ENCODE measurements at places on chromosomes 12 and 14. TPM values are rescaled to one million over a fixed set of nuclear protein-coding genes. Genes with fewer than 3 reads are reported as not detected.

DNA sequence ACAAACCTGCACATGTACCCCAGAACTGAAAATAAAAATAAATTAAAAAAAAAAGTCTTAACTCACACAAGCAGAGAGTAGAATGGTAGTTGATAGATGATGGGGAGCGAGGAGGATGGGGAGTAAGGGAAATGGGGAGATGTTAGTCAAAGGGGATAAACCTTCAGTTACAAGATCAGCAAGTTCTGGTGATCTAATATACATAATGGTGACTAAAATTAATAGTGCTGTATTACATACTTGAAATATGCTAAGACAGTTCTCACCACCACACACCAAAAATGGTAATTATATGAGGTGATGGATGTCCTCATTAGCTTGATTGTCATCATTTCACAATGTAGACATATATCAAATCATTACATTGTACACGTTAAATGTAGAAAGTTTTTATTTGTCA lies 3.2 kb upstream of the C12orf42 start:
- DNase-seq: no peak
- peaks cover 34% of the 10 kb centered on the region for H3K27me3 ChIP-seq
- H3K4me3 ChIP-seq: no peak overlapping the region
- H3K27ac ChIP-seq: no peak overlapping the region
- peaks cover 11% of the 10 kb centered on the region for H3K4me1 ChIP-seq
- no peaks in the 10 kb centered on the region for H3K36me3 ChIP-seq

The ATL1 gene
- total RNA-seq: 0.67 TPM

GRCh38 chr12:129332286-129332685 lies 479.0 kb downstream of the GLT1D1 start:
- no peak overlapping the region for H3K4me3 ChIP-seq
- H3K4me1 ChIP-seq: no peaks in the 10 kb centered on the region
- H3K27me3 ChIP-seq: no peaks in the 10 kb centered on the region
- no peak for DNase-seq
- H3K36me3 ChIP-seq: no peaks in the 10 kb centered on the region

DNA sequence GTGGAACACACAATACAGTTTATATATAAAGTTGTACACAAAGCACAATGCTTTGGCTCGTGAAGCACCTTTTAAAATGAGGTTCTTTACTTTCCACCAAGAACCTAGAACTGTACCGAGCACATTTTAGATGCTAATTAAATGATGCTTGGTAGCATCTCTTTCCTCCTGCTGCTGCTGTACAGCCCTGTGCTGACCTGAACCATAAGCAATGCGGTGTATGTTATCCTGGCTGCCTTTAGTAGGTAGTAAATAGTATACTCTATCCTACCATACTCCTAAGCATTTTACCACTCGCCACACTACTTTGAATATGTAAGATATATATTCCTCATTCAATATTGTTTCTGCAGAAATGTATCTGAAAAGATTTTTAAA lies 2.9 kb upstream of the RNASE8 start:
- no peak overlapping the region for H3K27ac ChIP-seq
- H3K27me3 ChIP-seq: peaks cover 7% of the 10 kb centered on the region
- H3K4me3 ChIP-seq: no peak overlapping the region

GRCh38 chr14:87992718-87993628 lies at the start of gene GALC:
Gene GALC (minus strand): TSS chr14:87993182. CDS start chr14:87993164, 18 bp downstream.
- H3K27me3 ChIP-seq: no peaks in the 10 kb centered on the region
- H3K36me3 ChIP-seq: peaks cover 11% of the 10 kb centered on the region
- peak within 1 kb of the TSS; percentile 95 for H3K4me3 ChIP-seq
- H3K27ac ChIP-seq: peak within 1 kb of the TSS; percentile 98
- peaks cover 68% of the 10 kb centered on the region for H3K4me1 ChIP-seq

- no peak overlapping the region for H3K4me3 ChIP-seq
- DNase-seq: no peak
- peaks cover 1% of the 10 kb centered on the region for H3K27me3 ChIP-seq
- no peaks in the 10 kb centered on the region for H3K4me1 ChIP-seq
Observed at GRCh38 chr12:97946701-97947100, 484.1 kb downstream of the RMST start.

The CCDC38 gene
- not detected for total RNA-seq

DNA sequence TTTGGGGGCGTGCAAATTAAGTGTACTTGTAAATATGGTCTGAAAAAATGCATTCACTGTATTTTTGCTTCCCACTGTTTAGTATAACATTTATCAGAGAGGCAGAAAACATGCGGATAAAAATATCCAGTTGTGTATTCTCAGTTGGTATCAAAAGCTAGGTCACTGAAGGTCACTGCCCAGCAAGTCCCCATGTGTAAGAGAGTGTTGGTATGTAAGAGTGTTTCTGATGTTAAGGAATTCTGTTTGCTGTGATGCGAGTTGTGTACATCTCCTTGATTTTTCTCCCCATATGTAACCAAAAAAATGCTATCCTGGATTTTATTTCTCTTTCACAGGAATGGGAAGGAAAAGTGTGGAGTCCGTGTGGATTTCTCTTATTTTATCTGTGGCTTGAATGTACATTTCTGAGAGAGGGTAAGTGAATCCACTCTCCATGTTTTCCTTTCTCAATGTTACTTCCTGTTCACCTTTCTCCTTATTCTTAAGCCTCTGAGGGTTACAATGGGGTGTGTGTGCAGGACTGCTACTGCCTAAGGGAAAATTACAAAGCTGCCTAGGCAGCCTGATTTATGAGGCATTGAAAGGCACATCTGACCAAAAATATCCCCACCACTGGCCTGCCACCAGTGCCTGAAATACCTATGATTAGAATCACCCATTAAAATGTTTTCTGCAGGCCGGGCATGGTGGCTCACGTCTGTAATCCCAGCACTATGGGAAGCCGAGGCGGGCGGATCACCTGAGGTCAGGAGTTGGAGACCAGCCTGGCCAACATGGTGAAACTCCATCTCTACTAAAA lies 97.9 kb upstream of the USP44 start:
- no peaks in the 10 kb centered on the region for H3K4me1 ChIP-seq
- H3K27ac ChIP-seq: no peak overlapping the region
- H3K27me3 ChIP-seq: peaks cover 9% of the 10 kb centered on the region
- DNase-seq: no peak
- H3K4me3 ChIP-seq: no peak overlapping the region
- no peaks in the 10 kb centered on the region for H3K36me3 ChIP-seq

GRCh38 chr12:123946152-123946515 lies 26.5 kb downstream of the CCDC92 start:
- H3K4me1 ChIP-seq: peaks cover 2% of the 10 kb centered on the region
- H3K4me3 ChIP-seq: no peak overlapping the region
- DNase-seq: no peak
- H3K36me3 ChIP-seq: peaks cover 14% of the 10 kb centered on the region

DNA sequence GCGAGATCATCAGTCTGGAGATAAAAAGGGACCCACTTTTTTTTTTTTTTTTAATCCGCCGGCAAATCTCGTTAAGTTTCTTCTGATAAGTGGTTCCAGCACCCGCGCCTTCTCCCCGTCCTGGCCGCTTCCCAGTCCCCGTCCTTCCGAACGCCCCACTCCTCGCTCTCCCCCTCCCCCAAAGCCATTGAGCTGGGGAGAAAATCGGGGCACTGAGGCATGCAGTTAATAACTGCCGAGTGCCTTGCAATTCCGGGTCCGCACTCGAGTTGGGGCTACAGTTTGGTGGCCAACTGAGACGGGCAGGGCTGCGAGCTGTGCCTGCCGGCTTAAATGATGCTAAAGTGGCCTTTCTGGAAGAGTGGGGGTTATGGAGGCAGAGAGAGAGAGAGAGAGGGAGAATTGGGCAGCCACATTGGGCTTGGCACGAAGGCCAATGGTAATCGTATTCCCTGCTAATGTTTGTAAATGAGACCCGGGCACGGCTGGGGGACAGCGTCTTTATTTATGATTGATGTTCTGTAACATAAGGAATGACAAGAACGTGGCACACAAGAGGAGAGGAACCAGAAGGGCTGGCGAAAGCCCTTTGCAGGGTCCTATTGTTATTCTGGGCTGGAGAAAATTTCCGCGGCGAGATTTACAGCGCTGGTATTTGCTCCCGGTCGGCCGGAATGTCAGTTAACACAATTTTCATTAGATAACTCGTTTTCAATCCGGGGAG lies 115.4 kb upstream of the MYL2 start:
- H3K36me3 ChIP-seq: no peaks in the 10 kb centered on the region
- peaks cover 70% of the 10 kb centered on the region for H3K27me3 ChIP-seq
- peaks cover 13% of the 10 kb centered on the region for H3K4me1 ChIP-seq
- DNase-seq: no peak

- H3K27ac ChIP-seq: no peak overlapping the region
- peaks cover 7% of the 10 kb centered on the region for H3K27me3 ChIP-seq
- no peaks in the 10 kb centered on the region for H3K36me3 ChIP-seq
- DNase-seq: no peak
- no peak overlapping the region for H3K4me3 ChIP-seq
Observed at GRCh38 chr14:63174760-63175191, 29.5 kb upstream of the RHOJ start.

- H3K27me3 ChIP-seq: no peaks in the 10 kb centered on the region
- no peak overlapping the region for H3K27ac ChIP-seq
- no peak for DNase-seq
- H3K36me3 ChIP-seq: no peaks in the 10 kb centered on the region
- H3K4me3 ChIP-seq: no peak overlapping the region
Observed at GRCh38 chr12:78007173-78007572, 176.5 kb downstream of the NAV3 start.

The FZD10 gene
- not detected for total RNA-seq

GRCh38 chr14:93085911-93086310 lies 29.8 kb downstream of the ITPK1 start:
- peaks cover 2% of the 10 kb centered on the region for H3K36me3 ChIP-seq
- peaks cover 35% of the 10 kb centered on the region for H3K4me1 ChIP-seq
- H3K27ac ChIP-seq: no peak overlapping the region
- H3K4me3 ChIP-seq: no peak overlapping the region
- H3K27me3 ChIP-seq: no peaks in the 10 kb centered on the region
- no peak for DNase-seq

- H3K27me3 ChIP-seq: no peaks in the 10 kb centered on the region
- H3K27ac ChIP-seq: peak overlapping the region; percentile 55
- DNase-seq: peak; percentile 63
- H3K4me1 ChIP-seq: peaks cover 59% of the 10 kb centered on the region
- peak overlapping the region; percentile 10 for H3K4me3 ChIP-seq
Observed at GRCh38 chr12:47085815-47086252, 6.1 kb upstream of the AMIGO2 start.

The SIRT4 gene
- total RNA-seq: 1.8 TPM

The SELPLG gene
- 207 TPM for total RNA-seq

DNA sequence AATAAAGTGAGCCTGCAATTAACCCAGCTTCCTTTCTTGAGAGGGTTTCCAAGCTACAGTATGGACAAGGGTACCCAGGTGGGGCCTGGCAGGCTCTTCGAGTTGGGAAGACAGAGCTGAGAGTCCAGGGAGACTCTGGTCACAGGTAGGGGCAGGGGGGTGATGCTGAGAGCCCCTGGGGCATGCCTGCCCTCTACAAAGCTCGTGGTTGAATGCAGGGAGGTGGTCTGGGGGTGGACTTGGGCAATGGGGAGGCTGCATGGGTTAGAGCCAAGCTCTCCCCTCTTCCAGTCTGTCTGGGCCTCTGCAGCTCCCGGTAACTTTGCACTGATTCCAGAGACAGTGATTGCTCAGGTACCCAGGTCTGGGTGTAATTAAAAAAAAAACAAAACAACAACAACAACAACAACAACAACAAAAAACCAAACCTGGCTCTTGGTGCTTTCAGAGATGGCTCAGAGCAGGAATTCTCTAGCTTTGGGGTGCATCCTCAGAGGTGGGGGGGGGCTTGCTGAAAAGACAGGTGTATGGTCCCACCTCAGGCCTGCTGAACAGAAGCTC lies 30.8 kb upstream of the PPP2R5C start:
- H3K27ac ChIP-seq: peak overlapping the region; percentile 88
- no peaks in the 10 kb centered on the region for H3K27me3 ChIP-seq
- DNase-seq: no peak
- H3K4me1 ChIP-seq: peaks cover 42% of the 10 kb centered on the region

GRCh38 chr12:62760779-62761178 lies 174.2 kb downstream of the PPM1H start:
- no peak for DNase-seq
- no peak overlapping the region for H3K27ac ChIP-seq
- H3K4me1 ChIP-seq: peaks cover 9% of the 10 kb centered on the region
- no peak overlapping the region for H3K4me3 ChIP-seq
- H3K27me3 ChIP-seq: peaks cover 2% of the 10 kb centered on the region

GRCh38 chr14:58947814-58948445 lies 240.5 kb upstream of the DAAM1 start:
- H3K27ac ChIP-seq: no peak overlapping the region
- H3K36me3 ChIP-seq: peaks cover 1% of the 10 kb centered on the region
- H3K4me1 ChIP-seq: no peaks in the 10 kb centered on the region
- DNase-seq: no peak
- H3K4me3 ChIP-seq: no peak overlapping the region
- H3K27me3 ChIP-seq: peaks cover 15% of the 10 kb centered on the region

DNA sequence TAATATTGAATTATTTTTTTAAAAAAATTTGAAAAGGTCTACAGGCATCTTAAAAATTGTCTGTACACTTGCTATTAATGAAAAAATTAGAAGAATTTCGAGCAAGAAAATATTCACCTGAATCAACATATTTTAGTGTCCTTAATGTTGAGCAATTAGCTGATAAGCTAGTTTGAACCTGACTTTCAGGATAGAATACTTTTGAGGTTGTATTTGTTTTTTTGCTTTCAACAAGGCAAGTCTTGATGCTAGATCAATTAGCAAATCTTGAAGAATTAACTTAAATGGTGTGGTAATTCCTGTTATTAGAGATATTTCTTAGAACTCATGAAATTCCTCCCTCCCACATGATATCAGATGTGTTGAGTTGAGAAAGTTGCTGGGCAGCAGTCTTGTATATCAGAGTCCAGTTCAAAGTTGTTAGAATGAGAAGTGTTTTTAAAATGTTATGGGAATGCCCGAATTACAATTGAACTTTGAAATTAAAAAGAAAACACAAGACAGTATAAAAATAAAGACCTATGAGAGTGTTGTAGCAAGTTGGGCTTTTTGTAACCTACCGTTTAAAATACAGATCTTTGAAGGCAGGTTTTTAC lies 119.2 kb downstream of the TRMT5 start:
- no peak overlapping the region for H3K27ac ChIP-seq
- H3K36me3 ChIP-seq: peaks cover 11% of the 10 kb centered on the region
- no peak overlapping the region for H3K4me3 ChIP-seq
- peaks cover 7% of the 10 kb centered on the region for H3K4me1 ChIP-seq
- no peak for DNase-seq

DNA sequence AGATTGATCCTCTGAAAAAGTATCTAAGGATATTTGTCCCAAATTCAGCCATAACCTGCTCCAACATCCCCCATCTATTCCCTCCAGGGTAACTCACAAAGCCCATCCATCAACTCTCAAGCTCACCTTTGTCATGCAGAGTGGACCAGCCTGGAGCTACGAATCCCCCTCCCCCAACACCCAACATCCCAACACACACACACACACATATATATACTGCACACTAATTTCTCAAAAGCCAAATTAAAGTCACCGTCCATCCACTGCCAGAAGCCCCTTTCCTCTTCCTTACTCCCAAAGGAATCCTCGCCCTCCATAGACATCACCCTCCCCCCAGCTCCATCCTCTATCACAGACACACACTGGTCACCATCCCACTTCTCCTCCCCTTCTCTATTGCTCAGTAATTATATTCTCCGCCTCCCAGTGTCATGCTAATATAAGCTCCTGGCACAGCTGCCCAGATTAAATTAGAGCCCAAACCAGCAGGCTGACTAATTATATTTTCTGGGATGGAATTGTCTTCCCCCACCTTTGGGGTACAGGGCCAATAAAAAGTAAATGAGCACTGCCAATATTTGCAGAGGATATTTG lies 13.5 kb upstream of the TESPA1 start:
- no peak for DNase-seq
- no peak overlapping the region for H3K27ac ChIP-seq
- H3K4me3 ChIP-seq: no peak overlapping the region
- no peaks in the 10 kb centered on the region for H3K27me3 ChIP-seq

The RDH12 gene
- not detected for total RNA-seq

- no peak overlapping the region for H3K27ac ChIP-seq
- peaks cover 58% of the 10 kb centered on the region for H3K36me3 ChIP-seq
Observed at GRCh38 chr12:39605501-39605900, 14.1 kb downstream of the ABCD2 start.
